ENCODE measurements at places on chromosomes 2 and 18.

DNA sequence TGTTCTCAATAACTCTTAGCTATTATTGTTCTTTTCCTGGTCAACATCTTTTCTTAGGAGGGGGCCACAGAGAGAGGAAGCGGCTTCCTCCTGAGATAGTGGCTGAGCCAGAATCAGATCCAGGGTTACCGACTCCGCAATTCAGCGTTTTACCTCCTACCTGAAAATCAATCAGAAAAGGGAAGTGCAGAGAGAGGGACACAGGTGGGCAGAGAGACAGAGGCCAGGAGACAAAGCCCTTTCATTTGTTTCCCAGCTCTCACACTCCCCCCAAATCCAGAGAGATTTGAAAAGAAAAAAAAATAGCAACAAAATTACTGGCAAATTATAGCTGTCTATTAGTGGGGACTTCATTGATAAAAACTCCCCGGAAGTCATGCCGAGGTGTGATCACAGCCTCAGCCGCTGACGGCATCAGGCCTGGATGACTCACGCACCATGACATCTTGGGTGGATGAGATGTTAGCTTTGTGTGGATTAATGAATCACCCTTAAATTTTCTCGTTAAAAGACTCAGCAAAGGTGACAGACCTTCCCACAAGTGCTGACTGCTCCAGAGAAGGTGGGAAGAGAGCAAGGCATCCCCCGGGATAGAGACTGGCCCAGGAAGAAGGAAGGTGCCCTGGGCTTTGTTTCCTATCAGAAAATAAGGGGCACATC lies 120.7 kb downstream of the LOXHD1 start:
- no peak for DNase-seq

DNA sequence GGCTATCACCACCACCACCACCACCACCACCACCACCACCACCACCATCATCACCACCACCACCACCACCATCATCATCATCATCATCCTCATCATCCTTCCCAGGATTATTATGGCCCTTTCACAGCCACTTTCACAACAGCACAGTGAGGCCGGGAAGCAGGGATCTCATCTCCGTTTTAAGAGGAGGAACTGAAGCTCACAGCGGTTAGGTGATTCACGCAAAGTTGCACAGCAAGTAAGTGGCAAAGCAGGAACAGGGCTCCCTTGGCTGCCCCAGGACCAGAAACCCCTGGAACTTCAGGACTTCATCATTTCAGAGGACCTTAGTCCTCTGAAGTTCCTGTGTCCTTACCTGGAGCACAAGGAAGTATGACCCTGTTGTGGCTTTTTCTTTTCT lies 26.8 kb downstream of the MRPL35 start:
- no peak for DNase-seq

DNA sequence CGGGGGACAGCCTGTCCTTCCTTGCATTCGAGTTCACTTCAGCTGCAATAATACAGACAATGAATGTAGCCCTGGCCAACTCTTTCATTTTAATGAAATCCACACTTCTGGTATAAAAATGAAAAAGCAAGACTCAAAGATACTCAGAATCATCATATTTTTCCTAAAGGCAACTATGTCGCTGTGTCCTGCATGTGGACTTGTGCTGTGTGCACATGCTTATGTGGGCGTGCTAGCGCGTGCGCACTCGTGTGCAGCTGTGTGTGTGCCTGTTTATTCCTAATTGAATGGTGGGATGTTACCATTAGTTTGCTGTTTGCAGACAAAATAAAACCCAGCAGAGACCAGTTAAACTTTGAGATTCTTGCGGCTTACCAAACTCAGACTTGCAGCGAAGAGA lies 49.6 kb downstream of the SMIM21 start:
- DNase-seq = peak; percentile 0

DNA sequence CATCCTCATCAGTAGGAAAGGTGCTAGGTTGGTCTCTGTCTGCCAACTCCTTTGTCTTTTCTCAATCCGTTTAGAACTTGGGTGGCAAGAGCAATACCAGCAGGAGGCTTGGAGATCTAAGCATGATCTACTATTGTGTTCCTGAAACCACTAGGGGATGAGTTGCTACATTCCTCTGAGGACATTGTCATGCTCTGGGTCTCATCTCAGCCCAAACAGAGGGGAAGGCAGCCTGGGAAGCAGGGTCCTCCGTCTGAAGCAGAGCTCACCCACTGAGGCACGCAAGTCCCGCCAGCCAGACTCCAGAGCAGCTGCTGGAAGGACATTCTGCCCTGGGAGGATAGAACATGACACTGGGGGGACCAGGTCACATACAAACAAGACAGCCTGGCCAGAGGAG lies 162.9 kb downstream of the MTCL1 start:
- no peak for DNase-seq

- DNase-seq = no peak
Observed at GRCh38 chr2:133829450-133830020, 261.3 kb upstream of the NCKAP5 start.

DNA sequence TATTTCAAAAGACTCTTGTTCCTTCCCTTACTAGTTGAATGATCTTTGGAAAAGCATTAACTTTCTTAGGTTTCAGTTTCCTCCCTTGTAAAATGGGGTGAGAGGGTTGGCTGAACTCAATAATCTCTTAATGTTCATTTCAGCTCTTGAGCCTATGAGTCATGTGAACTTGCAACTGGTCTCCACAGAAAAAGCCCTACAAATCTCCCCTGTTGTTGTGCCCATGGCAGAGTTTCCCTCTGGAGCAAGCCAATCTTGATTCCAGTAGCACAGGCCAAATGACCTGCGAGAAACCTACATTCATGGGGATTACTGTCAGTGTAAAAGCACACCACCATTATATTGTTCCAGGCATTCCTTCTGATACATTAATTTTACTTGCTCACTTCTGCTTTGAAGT lies 388.9 kb downstream of the ALK start:
- DNase-seq = no peak

GRCh38 chr2:70895249-70895648 lies 40.5 kb upstream of the ATP6V1B1 start:
- DNase-seq = no peak

DNA sequence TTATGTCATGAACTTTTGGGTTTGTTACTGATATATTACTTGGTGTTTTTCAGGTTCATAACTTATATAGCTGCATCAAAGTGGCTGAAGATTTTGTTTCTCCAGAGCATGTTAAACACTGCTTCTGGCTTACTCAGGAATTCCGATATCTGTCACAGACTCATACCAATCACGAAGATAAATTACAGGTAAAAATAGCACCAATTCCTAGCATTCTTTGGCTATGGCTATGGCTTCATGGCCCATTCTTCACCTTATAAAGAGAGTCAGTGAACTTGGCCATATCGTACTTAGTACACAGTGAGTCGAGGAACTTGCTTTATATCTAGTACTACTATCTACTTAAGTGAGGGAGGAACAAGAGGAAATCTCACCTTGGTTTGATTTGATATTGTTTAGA lies 49.9 kb downstream of the KDM3A start:
- DNase-seq = no peak

- no peak for DNase-seq
Observed at GRCh38 chr18:60446821-60447220, 74.2 kb upstream of the MC4R start.

DNA sequence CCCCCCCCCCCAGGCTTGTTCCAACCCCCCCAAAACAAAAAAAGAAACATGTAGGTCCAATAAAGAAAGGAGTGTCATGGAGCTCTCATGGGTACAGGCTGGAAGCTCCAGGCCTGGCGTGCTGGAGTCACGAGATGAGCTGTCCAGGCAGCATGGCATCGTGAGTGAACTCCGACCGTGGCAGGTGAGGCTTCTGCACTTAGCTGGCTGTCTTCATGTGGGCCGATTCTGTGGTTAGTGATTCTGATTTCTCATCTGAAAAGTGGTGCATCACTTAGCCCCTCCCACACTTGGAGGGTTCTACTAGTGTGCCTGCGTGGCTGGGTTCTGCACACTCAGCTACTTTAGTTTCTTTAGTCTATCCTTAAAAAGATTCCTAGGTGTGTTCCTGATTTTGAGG lies 126.4 kb upstream of the MGAT5 start:
- DNase-seq = no peak

DNA sequence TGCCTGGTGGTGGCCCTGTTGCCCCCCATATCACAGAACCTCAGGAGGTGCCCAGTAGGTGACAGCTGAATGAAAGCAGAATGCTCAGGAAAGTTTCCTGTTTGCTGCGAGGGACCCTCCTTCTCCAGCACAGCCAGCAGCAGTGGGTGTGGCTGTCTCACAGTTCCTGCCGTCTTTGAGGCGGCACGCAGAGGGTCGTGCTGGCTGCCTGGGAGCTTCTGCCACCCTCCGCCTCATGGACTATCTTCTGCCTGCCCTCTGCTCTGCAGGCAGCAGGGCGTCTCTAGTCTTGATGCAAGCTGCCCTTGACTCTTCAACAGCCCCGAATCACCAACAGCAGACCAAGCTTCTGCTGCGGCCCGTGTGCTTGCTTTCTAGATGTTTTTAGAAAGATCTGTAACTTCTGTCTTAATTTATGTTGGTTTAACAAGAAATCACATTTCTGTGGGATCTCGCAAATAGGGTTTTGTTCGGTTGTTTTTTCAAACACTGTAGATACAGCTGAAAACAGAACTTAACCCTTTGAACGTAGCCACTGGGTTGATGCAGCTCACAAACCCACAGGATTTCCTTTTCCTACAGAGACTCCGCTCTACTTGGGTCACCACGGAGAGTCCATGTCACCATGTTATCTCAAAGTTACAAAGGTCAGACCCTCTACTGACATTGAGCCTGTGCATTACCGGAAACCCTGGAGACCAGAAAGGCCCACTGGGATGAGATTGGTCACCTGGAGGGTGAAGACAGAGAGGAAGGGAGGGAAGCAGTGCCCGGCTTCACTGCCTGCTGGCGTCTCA lies 144.9 kb downstream of the ACOXL start:
- DNase-seq = no peak

- no peak for DNase-seq
Observed at GRCh38 chr2:1639086-1639858, 105.0 kb downstream of the PXDN start.

DNA sequence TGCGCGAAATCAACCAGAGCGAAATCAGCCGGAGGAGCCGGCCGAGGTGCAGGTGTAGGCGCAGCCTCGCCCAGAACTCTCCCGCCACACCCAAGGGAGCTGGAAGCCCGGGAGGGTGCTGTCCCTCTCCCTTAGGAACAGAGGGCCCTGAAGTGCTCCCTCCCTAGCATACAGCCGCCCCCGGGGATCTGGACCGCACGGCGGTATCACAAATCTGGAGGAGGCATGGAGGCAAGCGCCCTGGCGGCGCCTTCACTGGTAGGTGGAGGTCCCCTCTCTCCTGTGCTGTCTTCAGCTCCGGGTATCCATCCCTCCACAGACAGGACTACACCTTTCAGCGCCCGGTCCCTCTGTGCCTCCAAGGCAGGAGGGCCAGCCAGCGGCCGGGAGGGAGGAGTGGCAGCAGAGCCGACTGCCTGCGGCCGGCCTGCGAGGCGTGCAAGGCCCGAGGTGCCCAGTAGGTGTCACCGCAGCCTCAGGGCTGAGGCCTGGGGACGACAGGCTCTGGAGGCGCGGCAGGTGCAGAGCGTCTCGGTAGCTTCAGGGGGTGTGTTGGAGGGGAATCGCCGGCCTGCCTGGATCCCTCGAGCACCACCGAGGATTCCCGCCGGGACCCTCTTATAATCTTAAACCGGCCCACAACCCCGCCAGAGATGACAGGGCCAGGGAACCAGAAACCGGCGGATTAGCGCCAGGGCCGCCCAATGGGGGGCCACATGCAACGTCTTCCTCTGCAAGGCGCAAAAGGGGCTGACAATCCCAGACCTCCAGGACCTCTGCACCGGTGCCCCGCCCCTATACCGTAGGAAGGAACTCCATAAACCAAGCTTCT lies 2.8 kb downstream of the IHH start:
- DNase-seq = peak; percentile 5
